Occipital lobe (tissue), 3 donors: ENCODE measurements at places on chromosomes 1 and 21. TPM values are rescaled to one million over a fixed set of nuclear protein-coding genes. Genes with fewer than 3 reads are reported as not detected.

ZSCAN20 gene
- total RNA-seq, result 10.3 TPM

HAO2 gene
- total RNA-seq, result not detected

PTPRC gene
- total RNA-seq, result 4.5 TPM

SPATA1 gene
- total RNA-seq, result 1.9 TPM

KRTAP13-4 gene
- not detected for total RNA-seq

OR6F1 gene
- total RNA-seq, result not detected

DNA sequence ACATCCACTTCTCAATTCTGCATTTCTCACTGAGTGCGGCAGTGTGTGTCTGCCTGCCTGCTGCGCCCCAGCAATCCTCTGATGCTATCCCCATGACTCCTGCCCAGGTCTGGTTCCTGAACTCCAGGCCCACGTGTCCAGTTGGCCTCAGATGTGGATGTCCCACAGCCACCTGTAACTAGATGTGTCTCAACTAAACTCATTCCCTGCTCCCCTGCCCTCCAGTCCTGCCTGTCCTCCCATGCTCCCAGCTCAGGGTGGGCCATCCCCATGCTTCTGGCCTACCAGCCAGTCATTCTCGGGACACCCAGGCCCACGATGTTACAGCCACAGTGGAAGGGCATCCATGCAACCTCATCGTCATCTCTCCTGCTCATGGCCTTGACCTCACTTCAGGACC lies 76.8 kb downstream of the STUM start:
- no peak for DNase-seq

- no peak for DNase-seq
These were observed 21.7 kb downstream of the RCOR3 start for GRCh38 chr1:211280910-211281309.

GRCh38 chr1:236103059-236103458 lies 38.2 kb upstream of the NID1 start:
- no peak for DNase-seq

DNA sequence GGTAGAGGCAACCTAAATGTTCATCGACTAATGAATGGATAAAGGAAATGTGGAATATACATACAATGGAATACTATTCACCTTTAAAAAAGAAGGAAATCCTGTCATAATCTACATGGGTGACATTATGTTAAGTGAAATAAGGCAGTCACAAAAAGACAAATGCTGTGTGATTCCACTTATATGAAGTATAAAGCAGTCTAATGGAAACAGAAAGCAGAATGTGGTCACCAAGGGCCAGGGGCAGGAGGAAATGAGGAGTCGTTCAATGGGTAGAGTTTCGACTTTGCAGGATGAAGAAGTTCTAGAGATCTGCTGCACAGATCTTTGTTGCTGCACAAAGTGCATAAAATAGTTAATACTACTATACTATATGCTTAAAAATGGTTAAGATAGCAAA lies 7.8 kb downstream of the DIPK1A start:
- DNase-seq, result no peak

DNA sequence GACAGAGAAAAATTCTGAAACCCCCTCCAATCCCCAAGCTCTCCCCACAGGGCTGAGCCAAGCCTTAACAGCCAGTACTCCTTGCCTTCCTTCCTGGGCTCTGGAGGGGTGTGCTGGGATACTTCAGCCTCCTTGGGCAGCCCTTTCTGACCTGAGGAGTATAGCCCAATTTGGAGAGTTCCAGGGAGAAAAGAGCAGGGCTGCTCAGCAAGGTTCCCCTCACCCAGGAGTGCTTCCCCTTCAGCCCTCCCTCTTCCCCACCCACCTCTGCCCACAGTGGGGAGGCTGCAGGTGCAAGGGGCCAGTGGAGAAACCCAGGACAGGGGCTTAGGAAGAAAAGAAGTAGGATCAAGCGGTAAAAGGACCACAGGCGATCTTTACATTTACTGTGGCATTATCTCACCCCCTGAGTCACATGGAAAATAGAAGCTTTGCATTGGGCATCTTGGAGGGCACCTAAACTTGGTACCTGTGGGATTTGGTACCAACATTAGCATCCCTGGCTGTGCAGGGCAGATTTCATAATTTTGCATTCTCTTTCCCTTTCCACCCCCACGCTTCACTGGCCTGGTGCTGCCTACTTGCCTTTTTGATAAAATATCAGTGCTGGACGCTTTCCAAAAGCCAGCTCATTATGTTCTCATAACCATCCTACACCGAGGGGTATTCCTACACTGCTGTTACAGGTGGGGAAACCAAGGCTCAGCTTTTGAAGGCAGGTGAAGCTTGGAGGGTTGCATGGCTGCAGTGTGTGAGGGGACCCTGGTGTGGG lies 2.8 kb upstream of the ADORA1 start:
- no peak for DNase-seq

DNA sequence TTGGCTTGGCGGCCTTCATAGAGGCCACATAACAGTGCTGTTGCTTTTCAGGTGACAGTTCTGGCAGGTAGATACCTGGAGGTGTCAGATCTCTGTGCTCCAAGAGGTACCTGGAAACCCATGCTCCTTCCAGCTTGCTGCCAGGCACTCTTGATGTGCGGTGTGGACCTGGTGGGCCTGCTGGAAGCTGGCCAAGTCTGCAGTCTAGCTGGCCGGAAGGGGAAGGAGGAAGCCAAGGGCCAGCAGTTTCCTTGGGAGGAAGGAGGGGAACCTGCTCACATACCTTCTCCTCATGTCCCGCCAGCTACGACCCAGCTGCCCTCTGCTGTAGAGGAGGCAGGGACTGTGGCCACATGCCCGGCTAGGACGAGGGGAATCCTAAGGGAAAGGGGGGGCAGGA lies 166.4 kb upstream of the AJAP1 start:
- DNase-seq, result no peak

- DNase-seq, result no peak
These were observed at the start of gene GABRD for GRCh38 chr1:2019172-2019543. Gene GABRD, plus strand, starts transcription at chr1:2019345. Its CDS starts 79 bp downstream, at chr1:2019424.

DNA sequence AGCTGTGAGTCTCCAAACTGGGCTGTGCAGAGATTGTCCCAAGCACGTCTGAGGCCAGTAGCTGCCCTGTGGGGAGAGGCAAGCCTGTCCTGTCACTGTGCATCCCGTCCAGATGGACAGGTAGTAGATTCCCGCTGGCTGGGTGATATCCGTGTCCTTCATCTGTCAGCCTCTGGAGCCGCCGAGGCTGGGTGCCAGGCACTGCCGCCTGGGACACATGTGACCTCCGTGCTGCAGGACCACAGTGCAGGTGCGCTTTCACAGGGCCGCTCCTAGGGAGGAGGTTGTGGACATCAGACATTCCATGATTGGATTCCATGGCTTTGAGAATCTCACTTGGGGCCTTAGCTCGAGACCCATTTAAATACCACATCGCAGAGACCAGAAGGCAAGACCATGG lies 4.7 kb downstream of the PDXK start:
- no peak for DNase-seq

- DNase-seq, result no peak
These were observed 9.8 kb downstream of the PADI3 start for GRCh38 chr1:17258758-17259130.
